WTC11 (cell line): ENCODE measurements at places on chromosomes 13 and 19. TPM values are rescaled to one million over a fixed set of nuclear protein-coding genes. Genes with fewer than 3 reads are reported as not detected.

DNA sequence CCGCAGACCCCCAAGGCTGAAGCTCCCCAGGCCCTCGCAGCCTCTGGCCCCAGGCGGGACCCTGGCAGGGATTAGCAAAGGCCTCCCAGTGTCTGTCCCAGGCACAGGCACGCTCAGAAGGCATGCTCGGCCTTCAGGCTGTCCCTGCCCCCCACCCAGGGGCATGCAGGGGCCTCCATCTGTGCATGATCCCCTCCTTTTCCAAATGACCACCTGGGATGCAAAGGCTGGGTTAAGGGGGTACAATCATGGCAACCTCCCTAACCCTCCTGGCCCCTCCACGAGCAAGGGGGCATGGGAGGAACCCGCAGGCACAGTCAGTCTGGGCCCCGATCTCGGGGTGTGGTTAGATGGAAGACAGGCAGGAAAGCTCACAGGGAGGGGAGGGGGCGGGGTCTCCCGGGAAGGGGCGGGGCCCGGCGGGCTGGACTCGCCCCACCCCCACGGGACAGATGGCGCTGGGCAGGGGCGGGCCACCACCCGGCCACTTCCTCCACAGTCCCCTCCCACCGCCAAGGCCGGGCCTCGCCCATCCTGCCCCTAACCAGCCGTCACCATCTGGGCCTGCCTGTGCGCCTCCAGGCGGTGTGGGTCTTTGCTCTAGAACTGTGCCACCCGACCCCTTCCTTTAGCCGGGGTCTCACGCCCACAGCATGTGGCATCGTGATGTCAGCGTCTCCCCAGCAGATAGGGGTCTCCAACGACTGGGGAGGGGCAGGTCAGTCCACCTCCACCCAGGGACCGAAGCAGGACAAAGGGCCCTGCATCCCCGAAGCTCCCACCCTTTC is 7.0 kb upstream of the REXO1 start:
- H3K27me3 ChIP-seq, result no peaks in the 10 kb centered on the region; the same call in 1 of the 2 replicates
- peak overlapping the region; percentile 63 for H3K4me3 ChIP-seq
- DNase-seq, result peak; percentile 93
- peak overlapping the region; percentile 91 for H3K27ac ChIP-seq
- no peaks in the 10 kb centered on the region for H3K36me3 ChIP-seq

ZNF222 gene
- 3.4 to 4.6 TPM (median 3.5 TPM) in 3 replicates for total RNA-seq

ZNF208 gene
- total RNA-seq, result not detected in 3 replicates

- H3K36me3 ChIP-seq, result no peaks in the 10 kb centered on the region
- H3K4me1 ChIP-seq, result peaks cover 32% of the 10 kb centered on the region
- H3K27me3 ChIP-seq, result peaks cover 54% of the 10 kb centered on the region
- DNase-seq, result peak; percentile 76
These were observed 9.4 kb downstream of the BCL3 start for GRCh38 chr19:44757735-44758505.

DNA sequence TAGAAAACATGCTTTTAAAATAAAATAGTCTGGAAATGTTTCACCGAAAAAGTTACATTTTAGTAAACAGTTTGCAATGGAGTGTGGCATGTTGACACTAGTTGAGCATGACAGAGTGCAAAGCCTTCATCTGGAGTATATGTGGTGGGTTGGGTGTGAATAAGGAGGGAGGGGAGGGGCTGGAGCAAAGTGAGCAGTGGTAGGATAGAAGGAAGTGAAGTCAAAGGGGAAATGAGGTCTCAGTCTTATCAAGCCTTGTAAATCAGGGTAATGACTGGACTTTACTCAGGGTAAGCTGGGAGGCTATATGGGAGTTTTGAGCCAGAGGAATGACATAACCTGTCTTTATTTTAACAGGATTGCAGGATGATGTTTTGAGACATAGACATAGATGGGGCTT is 222.8 kb downstream of the PCDH20 start:
- peaks cover 14% of the 10 kb centered on the region for H3K4me1 ChIP-seq
- no peak overlapping the region for H3K4me3 ChIP-seq
- 0 out of 2 replicates have a peak, but pooled peaks cover 4% of the 10 kb centered on the region for H3K36me3 ChIP-seq
- no peak for DNase-seq
- no peaks in the 10 kb centered on the region for H3K27me3 ChIP-seq
- no peak overlapping the region for H3K27ac ChIP-seq

- no peaks in the 10 kb centered on the region for H3K36me3 ChIP-seq
- H3K4me3 ChIP-seq, result no peak overlapping the region
- no peak overlapping the region for H3K27ac ChIP-seq
- no peak for DNase-seq
- no peaks in the 10 kb centered on the region for H3K27me3 ChIP-seq
These were observed 5.3 kb downstream of the FAM216B start for GRCh38 chr13:42786715-42787114.

MIA gene
- not detected in 3 replicates for total RNA-seq

GRCh38 chr19:19410553-19411550 is 5.4 kb downstream of the GATAD2A start:
- no peak overlapping the region for H3K4me3 ChIP-seq
- no peaks in the 10 kb centered on the region for H3K27me3 ChIP-seq
- H3K36me3 ChIP-seq, result 0 out of 2 replicates have a peak, but pooled peaks cover 5% of the 10 kb centered on the region
- peaks cover 53% of the 10 kb centered on the region for H3K4me1 ChIP-seq
- no peak for DNase-seq

DNA sequence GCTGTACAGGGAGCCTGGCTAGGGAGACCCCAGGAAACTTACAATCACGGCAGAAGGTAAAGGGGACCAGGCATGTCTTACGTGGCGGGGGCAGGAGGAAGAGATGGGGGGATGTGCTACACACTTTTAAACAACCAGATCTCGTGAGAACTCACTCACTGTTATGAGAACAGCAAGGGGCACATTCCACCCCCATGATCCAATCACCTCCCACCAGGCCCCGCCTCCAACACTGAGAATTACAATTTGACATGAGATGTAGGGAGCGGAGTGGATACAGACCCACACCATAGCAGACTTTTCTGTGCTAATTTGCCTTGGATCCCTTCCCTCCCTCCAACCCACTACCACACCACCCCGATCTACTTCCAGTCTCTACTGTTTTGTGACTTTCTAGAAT is 106.7 kb upstream of the PEG3 start:
- H3K4me3 ChIP-seq, result no peak overlapping the region
- H3K27me3 ChIP-seq, result peaks cover 11% of the 10 kb centered on the region
- no peak for DNase-seq
- peaks cover 64% of the 10 kb centered on the region for H3K36me3 ChIP-seq

DNA sequence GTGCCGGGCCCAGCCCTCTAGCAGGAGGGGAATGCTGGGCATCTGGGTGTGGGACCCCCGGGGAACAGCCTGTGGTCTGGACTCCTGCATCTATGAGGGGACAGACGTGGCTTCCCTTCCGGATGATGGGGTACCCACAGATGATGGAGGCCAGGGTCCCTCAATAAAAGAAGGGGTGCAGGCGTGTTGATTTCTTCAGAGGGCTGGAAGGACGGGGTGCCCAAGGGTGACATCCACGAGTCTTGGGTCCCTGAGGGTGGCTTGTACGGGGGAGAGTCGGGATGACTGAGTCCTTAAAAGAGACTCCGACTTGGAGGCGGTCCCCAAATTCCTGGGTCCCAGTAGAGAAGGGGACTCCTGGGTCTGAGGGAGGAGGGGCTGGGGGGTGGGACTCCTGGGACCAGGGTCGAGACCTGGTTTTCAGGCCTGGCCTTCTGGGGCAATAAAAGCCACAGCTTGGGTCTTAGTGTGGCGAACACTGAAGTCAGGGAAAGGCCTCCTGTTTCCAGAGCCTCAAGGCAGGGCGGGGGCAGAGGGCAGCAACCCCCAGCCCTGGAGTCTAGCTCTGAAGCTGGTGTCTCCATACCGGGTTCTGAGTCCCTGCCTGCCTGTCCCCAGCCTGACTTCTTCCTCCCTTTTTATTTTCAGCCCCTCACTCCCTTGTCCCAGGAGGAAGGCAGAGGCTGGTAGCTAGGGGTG is 459 bp upstream of the GRIN2D start:
- peaks cover 8% of the 10 kb centered on the region for H3K36me3 ChIP-seq
- DNase-seq, result no peak
- H3K27ac ChIP-seq, result no peak overlapping the region
- peaks cover 58% of the 10 kb centered on the region for H3K27me3 ChIP-seq
- H3K4me1 ChIP-seq, result peaks cover 46% of the 10 kb centered on the region
- H3K4me3 ChIP-seq, result peak overlapping the region; percentile 83

- H3K4me3 ChIP-seq, result peak overlapping the region; percentile 20; the same call in 1 of the 2 replicates
- H3K36me3 ChIP-seq, result 0 out of 2 replicates have a peak, but pooled peaks cover 5% of the 10 kb centered on the region
- DNase-seq, result peak; percentile 92
- H3K27me3 ChIP-seq, result peaks cover 9% of the 10 kb centered on the region; the same call in 1 of the 2 replicates
- H3K27ac ChIP-seq, result peak overlapping the region; percentile 80
These were observed 8.1 kb upstream of the ZNF784 start for GRCh38 chr19:55632463-55632834.

GRCh38 chr13:46168341-46168740 is 13.6 kb downstream of the LCP1 start:
- H3K27me3 ChIP-seq, result peaks cover 17% of the 10 kb centered on the region
- no peaks in the 10 kb centered on the region for H3K36me3 ChIP-seq
- no peak overlapping the region for H3K27ac ChIP-seq
- H3K4me1 ChIP-seq, result peaks cover 17% of the 10 kb centered on the region

- no peaks in the 10 kb centered on the region for H3K4me1 ChIP-seq
- H3K27ac ChIP-seq, result no peak overlapping the region
- H3K27me3 ChIP-seq, result no peaks in the 10 kb centered on the region; the same call in 1 of the 2 replicates
These were observed 20.4 kb upstream of the TNFSF13B start for GRCh38 chr13:108249150-108249549.

REEP6 gene
- total RNA-seq, result 17.0 to 19.5 TPM (median 19.1 TPM) in 3 replicates

- peaks cover 6% of the 10 kb centered on the region for H3K4me1 ChIP-seq
- H3K27ac ChIP-seq, result no peak overlapping the region
- no peaks in the 10 kb centered on the region for H3K27me3 ChIP-seq
- DNase-seq, result no peak
- H3K36me3 ChIP-seq, result peaks cover 32% of the 10 kb centered on the region
These were observed 598.1 kb downstream of the UQCRFS1 start for GRCh38 chr19:28614634-28615545.

DNA sequence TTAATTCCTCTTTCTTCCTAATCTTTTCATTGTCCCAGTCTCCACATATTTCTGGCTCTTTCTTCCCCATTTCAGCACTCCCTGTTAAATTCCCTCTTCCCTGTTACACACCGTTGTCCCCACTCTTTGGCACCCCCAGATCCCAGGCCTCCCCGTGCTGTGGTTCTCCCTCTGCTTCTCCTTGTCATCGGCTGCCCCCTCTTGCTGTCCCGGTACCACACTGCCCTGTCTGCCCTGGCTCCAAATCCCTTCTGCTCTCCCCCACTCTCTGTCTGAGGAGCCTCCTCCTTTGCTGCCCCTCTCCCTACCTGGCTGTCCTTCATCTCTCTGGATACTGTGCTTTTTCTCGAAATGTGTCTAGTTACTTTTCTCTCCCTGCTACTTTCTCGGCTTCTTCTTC is 983 bp downstream of the ZNF415 start:
- no peak overlapping the region for H3K27ac ChIP-seq
- H3K4me3 ChIP-seq, result peak overlapping the region; percentile 74
- peaks cover 30% of the 10 kb centered on the region for H3K4me1 ChIP-seq

DNA sequence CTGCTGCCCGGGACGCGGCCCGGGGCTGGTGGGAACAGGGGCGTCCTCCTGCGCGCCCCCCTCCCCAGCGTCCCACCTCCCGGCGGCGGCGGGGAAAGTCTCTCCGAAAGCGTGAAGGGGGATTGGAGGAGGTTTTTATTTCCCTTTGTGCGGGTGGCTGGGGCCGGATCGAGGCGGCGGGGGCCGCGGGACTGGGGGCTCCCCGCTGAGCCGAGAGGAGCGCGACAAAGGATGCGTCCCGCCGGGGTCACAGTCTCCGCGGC is 132 bp downstream of the SHD start:
- peaks cover 59% of the 10 kb centered on the region for H3K27me3 ChIP-seq
- H3K4me3 ChIP-seq, result peak overlapping the region; percentile 46
- H3K36me3 ChIP-seq, result no peaks in the 10 kb centered on the region
- peaks cover 8% of the 10 kb centered on the region; the same call in 1 of the 2 replicates for H3K4me1 ChIP-seq
- no peak for DNase-seq
- H3K27ac ChIP-seq, result no peak overlapping the region

GRCh38 chr13:52600666-52601065 is 41.6 kb upstream of the HNRNPA1L2 start:
- no peaks in the 10 kb centered on the region; the same call in 1 of the 2 replicates for H3K27me3 ChIP-seq
- no peak for DNase-seq
- no peak overlapping the region for H3K27ac ChIP-seq
- peaks cover 15% of the 10 kb centered on the region for H3K4me1 ChIP-seq

- no peaks in the 10 kb centered on the region for H3K27me3 ChIP-seq
- H3K4me1 ChIP-seq, result peaks cover 19% of the 10 kb centered on the region
- H3K36me3 ChIP-seq, result no peaks in the 10 kb centered on the region
- H3K4me3 ChIP-seq, result no peak overlapping the region
- DNase-seq, result peak; percentile 57
These were observed 105.7 kb upstream of the RAP2A start for GRCh38 chr13:97328222-97328790.

CGB5 gene
- 0.30 to 0.62 TPM (median 0.35 TPM) in 3 replicates for total RNA-seq

NCAN gene
- total RNA-seq, result 1.9 to 3.0 TPM (median 2.5 TPM) in 3 replicates

MYADM gene
- total RNA-seq, result 78.6 to 86.4 TPM (median 79.7 TPM) in 3 replicates

GRCh38 chr19:29315556-29316190 is 102.7 kb upstream of the UQCRFS1 start:
- H3K27ac ChIP-seq, result no peak overlapping the region
- peaks cover 33% of the 10 kb centered on the region for H3K4me1 ChIP-seq
- H3K4me3 ChIP-seq, result no peak overlapping the region
- DNase-seq, result no peak

GRCh38 chr19:48509467-48510194 is 2.0 kb downstream of the LMTK3 start:
- DNase-seq, result no peak
- peaks cover 3% of the 10 kb centered on the region; the same call in 1 of the 2 replicates for H3K27me3 ChIP-seq
- peak overlapping the region; percentile 21; the same call in 1 of the 2 replicates for H3K27ac ChIP-seq
- peaks cover 14% of the 10 kb centered on the region for H3K4me1 ChIP-seq

GRCh38 chr13:30341815-30342570 is 34.6 kb upstream of the KATNAL1 start:
- no peak overlapping the region for H3K4me3 ChIP-seq
- no peak for DNase-seq
- no peaks in the 10 kb centered on the region for H3K27me3 ChIP-seq
- H3K27ac ChIP-seq, result no peak overlapping the region; the same call in 1 of the 2 replicates

SLITRK5 gene
- total RNA-seq, result 3.4 to 4.0 TPM (median 3.7 TPM) in 3 replicates

DNA sequence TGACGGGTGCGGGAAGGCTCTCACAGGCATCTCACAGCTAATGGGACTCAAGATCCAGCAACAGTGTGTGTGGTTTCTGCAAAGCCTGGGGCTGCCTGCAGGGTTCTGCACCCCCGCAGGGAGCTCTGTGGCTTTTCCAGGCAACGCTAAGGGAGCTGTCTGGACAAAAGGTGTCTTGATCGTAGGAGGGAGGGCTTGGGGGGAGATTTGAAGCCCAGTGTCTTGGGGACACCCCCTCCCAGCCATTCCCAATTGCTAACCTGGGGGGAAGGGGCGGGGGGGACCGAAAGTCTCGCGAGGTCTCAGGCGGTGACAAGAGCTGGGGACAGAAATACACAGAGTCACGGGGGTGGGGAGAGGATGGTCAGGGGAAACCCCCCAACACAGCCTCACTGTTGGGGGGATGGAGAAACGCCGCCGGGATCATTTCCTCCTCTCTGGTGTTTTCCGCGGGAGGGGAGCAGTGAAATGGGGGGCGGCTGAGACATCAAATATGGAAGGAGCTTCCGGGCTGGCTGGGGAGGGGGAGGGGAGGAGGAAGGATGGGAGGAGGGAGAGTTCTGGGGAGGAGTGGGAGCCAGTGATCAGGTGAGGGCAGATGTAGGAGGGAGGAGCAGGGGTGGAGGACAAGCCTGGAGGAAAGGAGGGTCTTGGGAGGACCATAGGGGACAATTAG is 13.3 kb downstream of the KCNC3 start:
- peaks cover 30% of the 10 kb centered on the region for H3K4me1 ChIP-seq
- peaks cover 6% of the 10 kb centered on the region for H3K27me3 ChIP-seq
- no peaks in the 10 kb centered on the region; the same call in 1 of the 2 replicates for H3K36me3 ChIP-seq
- H3K4me3 ChIP-seq, result peak overlapping the region; percentile 82
